ENCODE measurements at places on chromosomes 2 and 18. TPM values are rescaled to one million over a fixed set of nuclear protein-coding genes. Genes with fewer than 3 reads are reported as not detected.

KIAA2012 gene
- 0.24 TPM for total RNA-seq

DNA sequence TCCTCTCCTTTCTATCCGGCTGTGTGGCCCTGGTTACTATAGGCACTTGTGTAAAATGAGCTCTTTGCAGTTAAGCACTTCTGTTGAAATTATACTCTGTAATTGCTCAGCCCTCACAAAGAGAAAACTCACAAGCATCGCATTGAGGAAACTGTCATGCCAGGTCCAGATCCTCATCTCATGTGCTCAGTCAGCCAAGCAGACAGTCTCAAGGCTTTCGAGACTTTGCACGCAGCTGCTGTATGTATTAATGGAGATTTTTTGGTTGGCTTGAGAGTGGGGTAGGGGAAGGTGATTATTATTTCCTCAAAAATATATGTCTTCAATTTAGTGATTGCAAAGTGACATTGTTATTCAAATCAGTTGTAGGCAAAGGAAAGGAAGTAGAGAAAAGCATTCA is 33.0 kb upstream of the PHLPP1 start:
- DNase-seq, result no peak

- DNase-seq, result no peak
Measured at GRCh38 chr2:45883603-45884000, 232.1 kb downstream of the PRKCE start.

DNA sequence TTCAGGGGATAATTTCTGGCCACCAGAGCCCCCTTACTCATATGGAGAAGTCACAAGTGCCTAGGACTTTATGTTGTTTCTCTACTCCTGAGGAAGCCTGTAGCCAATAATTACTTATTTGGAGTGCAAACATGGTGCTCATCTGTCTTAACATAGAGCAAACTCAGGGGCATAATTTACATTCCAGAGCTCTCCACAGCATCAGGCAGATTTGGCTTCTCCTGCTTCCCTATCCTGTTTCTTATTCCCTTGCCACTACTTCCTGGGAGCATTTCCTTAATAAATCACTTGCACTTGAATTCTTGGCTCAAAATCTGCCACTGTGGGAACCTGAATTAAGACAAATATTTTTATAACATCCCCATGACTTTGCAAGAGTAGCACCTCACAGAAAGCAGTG is 960.9 kb downstream of the SOCS6 start:
- no peak for DNase-seq

- DNase-seq, result no peak
Measured at GRCh38 chr2:108909275-108909823, 79.7 kb downstream of the EDAR start.

DNA sequence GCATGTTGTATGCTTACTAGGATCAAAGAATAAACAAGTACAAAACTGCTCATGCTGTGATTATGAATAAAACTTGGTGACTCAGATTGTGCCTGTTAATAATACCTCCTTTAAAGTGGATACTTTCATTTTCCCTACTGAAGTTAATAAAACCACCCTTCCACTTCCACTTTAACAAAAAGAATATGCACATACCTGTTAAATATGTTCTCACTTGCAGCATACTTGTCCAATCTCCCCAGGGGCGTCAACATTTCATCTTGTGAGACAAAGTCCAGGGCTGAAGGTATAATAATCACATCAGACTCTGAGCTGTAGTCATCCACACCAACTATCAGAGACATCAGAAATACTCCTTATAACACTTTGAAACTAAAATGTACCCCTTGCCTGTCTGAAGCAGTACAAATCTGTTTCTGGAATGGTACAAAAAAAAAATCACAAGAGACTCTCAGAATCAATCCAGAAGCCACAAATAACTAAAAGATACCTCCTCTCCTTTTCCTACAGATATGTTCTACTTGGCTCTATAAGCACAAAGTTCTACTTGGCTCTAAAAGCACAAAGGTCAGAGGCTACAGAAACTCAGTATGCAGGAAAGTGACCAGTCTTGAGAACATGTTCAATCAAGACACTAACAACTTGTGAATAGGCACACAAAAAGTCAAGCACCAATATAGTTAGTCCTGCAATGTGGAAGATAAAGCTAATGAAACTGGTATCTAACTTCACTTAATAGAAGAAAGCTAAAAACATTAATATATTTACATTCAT is 19.3 kb downstream of the PPP4R1 start:
- no peak for DNase-seq

GRCh38 chr2:190318931-190319554 is 583 bp downstream of the HIBCH start:
- DNase-seq, result no peak

DNA sequence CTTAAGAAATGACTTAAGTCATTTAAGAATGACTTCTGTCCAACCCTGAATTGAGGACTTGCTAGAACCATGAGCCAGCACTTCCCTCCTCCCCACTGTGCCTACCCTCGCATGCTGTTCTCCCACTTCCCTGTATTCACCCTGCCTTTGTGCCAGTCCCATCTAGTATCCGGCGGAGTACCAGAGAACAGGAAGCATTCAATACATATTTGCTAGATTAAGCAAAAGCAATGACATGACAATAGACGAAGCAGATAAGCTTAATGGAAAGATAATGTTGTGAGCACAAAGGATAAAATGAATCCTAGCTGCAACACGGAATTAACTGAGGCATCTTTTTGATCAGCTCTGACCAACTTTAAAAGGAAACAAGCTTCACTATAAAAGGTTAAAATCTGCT is 328.5 kb downstream of the TDRD15 start:
- no peak for DNase-seq

GRCh38 chr2:120422465-120423160 is 76.7 kb downstream of the INHBB start:
- peak; percentile 32 for DNase-seq

DNA sequence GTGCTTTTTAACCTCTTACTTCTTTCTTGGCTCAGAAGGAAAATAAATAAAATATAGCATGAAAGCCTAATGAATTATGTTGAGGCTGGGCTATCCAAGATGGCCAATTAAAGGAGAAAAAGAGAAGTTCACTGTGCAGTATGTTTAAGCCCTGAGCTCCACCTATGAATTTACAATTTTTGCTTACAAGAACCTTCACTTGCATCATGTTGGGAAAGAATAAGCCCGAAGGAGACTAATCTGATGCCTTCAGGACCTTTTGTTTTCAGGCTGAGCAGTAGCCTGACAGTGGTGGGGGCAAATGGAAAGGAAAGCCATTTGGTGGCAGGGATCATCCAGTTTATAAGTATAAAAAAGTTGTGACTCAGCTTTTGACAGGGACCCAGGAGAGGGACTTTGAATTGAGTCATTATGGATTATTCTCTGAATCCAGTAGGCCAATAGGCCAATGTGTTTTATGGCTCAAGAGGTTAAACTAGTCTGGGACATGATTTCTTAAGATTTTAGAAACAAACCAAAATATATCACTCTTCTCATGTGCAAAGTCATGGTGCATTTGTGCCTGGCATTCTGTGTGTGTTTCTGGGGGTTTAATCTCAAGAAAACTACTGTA is 56.9 kb downstream of the E2F6 start:
- no peak for DNase-seq
